ENCODE measurements at places on chromosomes 6 and 20. TPM values are rescaled to one million over a fixed set of nuclear protein-coding genes. Genes with fewer than 3 reads are reported as not detected.
A peak's percentile ranks its signal among the peaks of the same experiment; 100 is the strongest.

GRCh38 chr6:132067286-132067685, 116.1 kb upstream of the CCN2 start:
- no peak for DNase-seq

DNA sequence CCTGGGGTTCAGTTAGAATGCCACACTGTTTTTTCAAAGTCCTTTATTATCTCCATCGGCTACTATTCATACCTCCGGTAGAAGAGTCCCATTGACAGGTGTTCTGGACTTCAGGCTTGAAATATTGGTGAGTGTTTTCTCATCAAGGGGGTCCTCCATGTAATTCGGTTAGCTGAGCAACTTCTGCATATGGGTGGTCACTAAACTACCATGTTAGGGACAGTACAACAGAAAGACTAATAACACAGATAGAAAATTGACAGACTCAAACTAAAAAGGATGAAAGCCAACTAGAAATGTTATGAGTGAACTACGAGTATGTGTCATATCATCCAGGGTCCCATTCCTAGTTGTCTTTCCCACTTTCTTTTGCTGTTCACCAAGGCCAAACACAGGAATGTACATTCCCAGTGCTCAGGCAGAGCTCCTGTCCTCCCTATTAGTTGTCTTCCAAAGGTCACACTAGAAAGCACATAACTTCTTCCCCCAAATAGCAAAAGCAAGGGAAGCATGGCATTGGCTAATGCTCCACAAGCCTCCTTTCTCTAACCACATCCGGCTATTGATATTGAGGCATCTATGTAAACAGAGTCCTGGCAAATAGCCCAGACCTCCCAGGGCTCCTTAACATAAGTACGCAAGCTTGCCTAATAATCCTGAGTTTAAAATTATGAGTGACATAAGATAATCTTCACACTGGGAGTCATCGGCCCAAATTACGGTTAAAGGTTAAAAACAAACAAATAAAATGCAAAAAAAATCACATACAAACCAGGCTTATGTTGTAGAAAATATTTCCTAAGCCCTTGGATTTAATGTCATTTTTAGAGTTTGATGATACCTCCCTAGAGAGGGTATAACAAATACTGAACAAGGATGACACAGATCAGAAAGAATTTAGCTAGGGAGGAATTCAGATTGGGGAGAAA, 13.2 kb downstream of the CCN2 start:
- no peak for DNase-seq

Gene PRPH2
- 2.5 TPM for total RNA-seq

GRCh38 chr20:14712302-14712739, 374.9 kb upstream of the FLRT3 start:
- DNase-seq = no peak

- DNase-seq = no peak
These were observed 205.2 kb downstream of the BMP7 start for GRCh38 chr20:57061051-57061900.

DNA sequence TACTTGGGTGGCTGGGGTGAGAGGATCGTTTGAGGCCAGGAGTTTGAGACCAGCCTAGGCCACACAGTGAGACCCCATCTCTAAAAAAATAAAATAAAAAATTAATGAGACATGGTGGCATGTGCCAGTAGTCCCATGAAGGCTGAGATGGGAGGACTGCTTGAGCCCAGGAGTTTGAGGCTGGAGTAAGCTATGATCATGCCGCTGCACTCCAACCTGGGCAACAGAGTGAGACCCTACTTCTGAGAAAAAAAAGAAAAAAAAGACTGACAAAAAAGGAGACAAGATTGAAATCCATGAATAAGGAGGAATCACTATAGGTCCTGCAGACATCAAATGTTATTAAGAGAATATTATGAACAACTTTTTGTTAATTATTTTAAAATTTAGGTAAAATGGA, 23.7 kb upstream of the BPHL start:
- no peak for DNase-seq

Gene MLIP
- 291 TPM for total RNA-seq

DNA sequence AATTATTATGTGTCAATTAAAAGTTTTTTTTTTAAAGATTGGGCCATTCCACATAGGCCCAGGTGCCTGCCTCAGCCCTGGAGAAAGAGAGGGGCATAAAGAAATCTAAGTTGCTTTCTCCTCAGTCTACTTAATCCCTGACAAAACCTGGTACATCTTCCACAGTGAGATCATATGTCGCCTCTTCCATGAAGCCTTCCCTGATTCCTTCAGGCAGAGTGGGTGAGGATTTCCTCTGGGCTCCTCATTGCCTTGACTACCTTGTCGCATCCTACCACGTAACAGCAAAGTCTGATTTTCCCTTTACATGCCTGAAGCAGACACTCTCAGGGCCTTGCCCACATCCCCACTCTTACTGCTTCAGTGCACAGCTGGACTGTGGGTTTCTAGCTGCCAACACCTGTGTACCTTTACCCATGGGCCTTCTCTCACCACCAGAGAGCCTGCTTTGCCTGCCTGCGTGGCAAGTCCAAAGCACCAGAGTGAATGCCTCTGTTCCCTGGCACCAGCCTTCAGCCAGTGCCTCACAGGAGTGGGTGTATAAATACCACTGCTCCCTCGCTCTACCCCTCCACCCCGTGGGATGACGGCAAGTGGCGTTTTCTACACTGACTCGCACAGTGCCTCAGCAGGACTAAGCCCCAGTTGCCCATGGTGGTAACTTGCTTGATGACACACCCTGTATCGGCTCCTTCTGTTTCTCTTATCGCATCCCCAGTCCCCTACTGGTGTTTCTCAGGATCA, 68.0 kb downstream of the EYA2 start:
- no peak for DNase-seq

Gene PCSK2
- total RNA-seq = 3.2 TPM

- peak; percentile 64 for DNase-seq
These were observed 2.1 kb downstream of the FOXP4 start for GRCh38 chr6:41548098-41548840.

Gene NHLRC1
- 2.2 TPM for total RNA-seq

DNA sequence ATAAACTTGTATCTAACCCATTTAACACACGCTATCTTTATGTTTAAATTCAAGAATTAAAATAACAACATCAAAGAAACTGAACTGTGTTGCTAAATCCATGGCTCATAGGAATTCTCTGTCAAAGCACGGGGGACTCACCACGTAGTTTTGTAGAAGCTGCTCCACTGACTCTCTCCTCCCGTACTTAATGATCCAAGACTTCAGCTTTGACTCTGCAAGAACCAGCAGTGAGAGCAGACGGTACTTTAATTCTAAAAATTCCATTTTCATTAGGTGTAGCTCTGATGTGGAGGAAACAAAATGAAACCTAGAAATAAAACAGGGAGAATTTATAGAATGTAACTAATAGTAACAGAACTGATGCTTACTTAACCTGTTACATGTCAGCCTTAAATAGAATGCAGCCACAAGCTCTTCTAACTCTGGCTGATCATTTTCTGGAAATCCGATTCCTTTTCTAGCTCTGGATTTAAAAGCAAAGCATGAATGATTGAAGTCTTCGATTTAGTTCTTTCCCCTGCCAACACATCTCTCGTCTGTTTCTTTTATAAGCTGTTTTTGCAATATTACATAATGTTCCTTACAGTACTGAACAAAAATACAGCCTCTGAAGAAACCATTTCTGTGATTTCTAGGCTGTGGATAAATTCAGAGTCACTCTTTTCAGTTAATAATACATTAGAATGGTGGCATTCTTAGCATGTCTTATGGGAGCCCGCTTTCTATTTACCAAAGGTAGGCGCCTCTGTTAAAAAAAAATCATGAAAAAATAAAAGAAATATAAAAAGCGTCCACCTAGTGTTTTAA, 165.5 kb downstream of the SYNE1 start:
- no peak for DNase-seq

DNA sequence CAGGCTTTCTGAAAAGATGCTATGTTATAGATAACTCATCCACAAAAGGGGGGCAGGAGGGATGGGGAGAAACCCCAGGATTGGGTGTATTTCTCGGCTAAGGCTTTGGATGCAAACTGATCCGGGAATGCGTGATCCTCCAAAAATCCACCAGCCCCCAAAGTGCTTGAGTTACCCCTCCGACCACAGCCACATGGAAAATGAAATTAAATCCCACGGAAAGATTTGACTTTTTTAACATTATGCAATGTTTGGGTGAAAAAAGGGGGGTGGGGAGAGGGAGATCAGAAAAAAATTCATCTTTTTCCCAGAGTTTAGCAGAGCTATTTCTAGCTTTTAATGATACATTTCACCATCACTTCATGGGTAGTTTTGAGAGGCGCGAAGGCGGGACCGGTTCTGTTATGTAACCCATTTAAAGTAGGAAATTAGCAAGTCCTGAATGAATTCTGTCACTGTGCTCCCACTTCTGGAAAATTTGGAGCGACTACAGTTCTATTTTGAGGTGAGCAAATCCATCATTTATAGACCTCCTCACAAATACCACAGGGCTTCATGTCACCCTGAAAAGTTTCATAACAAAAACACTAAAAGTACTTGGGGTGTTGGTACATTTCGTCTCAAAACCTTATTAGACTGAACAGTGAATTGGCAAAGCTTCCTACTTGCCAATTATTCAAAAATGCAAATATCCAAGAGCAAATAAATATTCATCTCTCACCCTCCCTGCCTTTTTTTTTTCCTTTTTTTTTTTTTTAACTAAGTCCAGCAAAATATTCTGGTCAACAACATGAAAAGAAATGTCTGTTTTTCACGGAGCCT, 51.9 kb upstream of the NFATC2 start:
- DNase-seq = peak; percentile 70

GRCh38 chr6:168326294-168327261, 7.0 kb upstream of the DACT2 start:
- peak; percentile 66 for DNase-seq

GRCh38 chr6:42239333-42239732, 21.7 kb upstream of the MRPS10 start:
- DNase-seq = no peak

DNA sequence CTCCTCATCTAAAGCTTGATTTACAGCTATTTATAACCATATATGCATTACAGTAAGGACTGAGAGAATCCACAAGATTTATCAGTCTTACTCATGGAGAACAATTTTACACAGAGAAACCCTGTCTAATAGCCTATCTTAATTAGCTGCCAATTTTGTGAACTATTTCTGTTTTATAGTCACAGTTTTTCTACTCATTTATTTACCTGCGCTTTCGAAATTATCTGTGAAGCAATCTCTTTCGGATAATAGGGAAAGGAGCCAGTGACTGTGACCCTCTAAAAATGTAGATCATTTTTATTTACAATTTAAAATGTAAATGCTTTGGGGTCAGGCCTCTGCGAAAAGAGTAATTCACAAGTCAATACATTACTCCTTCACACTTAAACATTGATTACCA, 98.1 kb downstream of the TSHZ2 start:
- no peak for DNase-seq

Gene BPIFB4
- total RNA-seq = 0.62 TPM

Gene ABHD12
- 27.1 TPM for total RNA-seq

Gene SMIM8
- 21.7 TPM for total RNA-seq

DNA sequence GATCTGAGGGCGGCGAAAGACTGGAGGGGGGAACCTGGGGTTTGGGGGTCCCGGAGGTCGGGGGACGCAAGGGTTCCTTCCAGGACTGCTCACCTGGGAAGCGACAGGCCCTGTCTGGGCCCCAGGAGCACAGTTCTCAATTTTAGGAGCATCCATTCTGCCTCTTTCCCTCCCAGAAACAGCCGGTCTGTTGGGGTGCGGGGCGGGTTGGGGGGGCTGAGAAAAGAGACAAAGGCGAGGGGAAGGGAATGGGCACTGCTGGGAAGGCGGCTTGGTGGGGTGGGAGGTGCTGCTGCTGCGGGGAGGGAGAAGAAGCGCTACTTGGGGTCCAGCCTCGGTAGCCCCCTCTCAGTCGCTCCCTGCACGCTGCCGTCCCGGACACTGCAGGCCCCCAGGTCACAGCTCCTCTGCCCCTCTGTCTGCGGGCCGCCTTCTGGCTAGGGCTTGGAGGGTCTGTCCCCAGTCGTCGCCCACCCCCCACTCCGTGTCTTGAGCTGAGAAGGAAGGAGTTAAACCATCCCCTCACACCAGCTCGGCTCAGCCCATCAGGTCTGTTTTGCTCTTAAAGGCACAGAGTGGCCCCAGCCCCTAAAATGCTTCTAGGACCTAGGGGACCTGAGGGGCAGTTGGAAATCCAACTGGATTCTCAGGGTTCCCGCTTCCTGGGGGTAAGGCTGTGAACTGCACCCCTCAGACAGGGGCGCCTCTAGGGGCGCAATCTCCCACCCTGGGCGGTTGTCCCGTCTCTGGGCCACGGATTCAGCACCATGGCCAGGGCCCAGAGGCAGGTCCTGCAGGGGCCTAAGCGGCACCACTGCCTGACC, 690 bp downstream of the GDAP1L1 start:
- peak; percentile 75 for DNase-seq

DNA sequence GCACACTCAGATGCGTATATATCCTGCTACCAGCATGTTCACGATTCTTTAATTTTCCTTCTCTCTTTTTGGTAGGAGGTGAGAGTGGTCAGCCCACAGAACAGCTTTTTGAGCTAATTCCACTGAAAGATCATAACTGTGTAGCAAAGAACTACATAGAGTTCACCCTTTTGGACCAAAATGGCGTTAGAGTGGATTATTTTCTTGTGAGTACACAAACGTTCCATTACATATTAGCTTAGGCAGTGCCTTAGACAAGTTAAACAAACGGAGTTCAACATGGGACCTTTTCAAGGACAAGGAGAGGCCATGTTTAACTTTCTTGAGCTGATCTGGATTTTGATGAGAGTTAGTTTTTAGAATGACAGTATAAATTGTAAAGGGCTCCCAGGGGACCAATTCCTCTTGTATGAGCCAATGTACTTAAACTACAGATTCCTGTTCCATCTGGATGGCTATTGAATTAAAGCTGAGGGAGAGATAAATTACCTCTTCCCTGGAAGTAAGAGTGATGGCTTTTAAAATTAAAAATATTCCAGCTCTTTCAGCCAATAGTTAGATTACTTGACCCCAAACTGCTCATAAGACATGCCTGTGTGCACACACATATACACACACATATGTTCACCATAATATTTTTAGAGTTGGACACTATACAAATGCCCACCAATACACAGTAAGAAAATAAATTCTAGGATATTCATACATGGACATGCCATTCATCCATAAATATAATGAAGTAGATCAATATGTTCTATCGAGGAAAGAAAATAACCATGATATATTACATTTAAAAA, 25.6 kb upstream of the ARMH2 start:
- DNase-seq = no peak

DNA sequence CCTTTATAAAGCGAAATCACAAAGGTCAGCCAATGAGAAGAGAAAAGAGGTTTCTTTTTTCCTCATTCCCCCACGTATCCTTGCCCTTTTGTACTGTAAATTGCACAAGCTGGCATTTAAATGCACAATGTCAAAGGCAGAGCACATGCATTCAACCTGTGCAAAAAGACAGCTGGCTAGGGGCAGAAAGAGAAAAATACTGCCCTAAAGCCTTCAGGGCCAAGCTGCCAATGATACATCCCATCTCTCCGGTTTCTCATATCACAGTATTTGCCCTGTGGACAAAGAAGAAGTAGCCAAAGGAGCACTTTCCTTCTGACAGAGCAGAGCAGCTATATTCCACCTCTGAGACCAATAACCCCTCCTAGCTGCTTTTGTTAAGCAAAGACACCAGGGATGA, 219.2 kb downstream of the TRDN start:
- no peak for DNase-seq

GRCh38 chr6:1507251-1507650, 102.5 kb upstream of the FOXC1 start:
- DNase-seq = no peak

GRCh38 chr20:25277941-25278521, 30.1 kb downstream of the PYGB start:
- peak; percentile 43 for DNase-seq

- DNase-seq = no peak
These were observed 294.2 kb downstream of the FOXC1 start for GRCh38 chr6:1903780-1904465.

GRCh38 chr6:133001040-133001565, 186.7 kb downstream of the RPS12 start:
- DNase-seq = no peak

Measured in right cardiac atrium (tissue), 5 donors.